ENCODE measurements at places on chromosomes 3 and 15.

DNA sequence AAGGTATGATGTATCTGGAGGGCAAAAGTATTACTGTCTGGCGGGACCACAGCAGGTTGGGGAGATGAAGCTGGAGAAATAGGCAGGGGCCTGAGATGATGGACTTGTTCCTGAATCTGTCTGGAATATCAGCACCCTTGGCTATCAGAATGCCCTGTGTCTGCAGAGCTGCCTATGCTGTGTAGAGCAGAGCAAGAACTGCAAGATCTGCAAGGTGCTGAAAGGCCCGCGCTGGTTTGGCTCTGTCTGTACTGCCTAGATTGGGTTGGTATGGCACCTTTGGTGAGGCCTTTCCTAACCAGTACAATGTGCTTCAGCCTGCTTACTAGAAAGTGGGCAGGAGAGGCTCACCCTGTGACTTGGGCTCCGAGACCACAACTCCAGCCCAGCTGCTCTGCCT is 96.8 kb downstream of the WDR76 start:
- no peak for DNase-seq

GRCh38 chr15:40246496-40247280 is 7.8 kb downstream of the PAK6 start:
- DNase-seq: no peak

- DNase-seq: no peak
These were observed 9.8 kb upstream of the RHCG start for GRCh38 chr15:89506026-89506686.

GRCh38 chr15:37040072-37040742 is 60.1 kb downstream of the MEIS2 start:
- no peak for DNase-seq

DNA sequence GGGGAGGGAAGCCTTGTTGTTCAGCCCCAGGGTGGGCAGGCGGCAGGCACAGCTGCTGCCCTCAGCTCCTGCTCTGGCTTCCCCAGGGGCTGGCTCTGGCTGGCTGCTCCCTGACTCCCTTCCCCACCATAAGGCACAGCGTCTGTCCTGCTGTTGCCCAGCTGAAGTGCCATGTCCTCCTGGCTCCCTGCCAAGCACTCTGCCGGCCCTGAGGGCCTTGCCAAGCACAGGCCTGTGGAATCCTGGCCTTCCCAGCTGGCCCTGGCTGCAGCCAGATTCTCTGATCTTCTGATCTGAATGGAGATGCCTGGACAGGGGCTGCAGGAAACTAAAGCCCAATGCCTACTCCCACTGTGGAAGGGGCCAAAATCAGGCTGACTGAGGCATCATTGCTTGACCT is 1.1 kb downstream of the IQCF6 start:
- no peak for DNase-seq

DNA sequence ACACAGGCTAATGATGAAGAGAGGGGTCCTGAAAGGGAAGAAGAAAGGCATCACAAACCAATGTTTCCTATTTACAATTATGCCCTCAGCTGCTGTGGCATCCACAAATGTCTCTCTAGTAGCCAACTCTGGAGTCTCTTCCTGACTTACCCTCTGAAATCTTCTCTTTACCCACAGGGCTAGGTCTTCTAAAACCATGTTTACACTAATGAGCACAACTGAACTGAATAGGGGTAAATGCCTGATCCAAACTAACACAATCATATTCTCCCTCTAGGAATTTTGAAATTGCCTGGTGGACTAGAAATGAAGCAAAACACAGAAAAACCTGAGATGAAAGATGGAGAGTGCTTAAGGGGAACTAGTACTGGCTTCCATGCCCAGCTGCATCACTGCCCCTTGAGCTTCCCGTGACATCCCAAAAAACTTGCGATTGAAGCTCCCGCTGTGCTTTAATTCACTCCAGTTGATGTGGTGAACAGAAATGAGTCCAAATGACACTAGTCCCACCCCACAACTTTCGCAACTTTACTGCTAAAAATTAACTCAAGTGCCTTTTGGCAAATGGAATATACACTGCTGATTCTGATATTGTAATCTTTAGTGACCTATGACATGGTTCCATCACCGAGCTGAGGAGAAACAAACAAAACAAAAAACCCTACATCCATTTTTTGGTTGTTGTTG is 32.8 kb downstream of the CFAP20DC start:
- DNase-seq: no peak

- no peak for DNase-seq
These were observed 26.1 kb downstream of the EDEM1 start for GRCh38 chr3:5213574-5213966.

DNA sequence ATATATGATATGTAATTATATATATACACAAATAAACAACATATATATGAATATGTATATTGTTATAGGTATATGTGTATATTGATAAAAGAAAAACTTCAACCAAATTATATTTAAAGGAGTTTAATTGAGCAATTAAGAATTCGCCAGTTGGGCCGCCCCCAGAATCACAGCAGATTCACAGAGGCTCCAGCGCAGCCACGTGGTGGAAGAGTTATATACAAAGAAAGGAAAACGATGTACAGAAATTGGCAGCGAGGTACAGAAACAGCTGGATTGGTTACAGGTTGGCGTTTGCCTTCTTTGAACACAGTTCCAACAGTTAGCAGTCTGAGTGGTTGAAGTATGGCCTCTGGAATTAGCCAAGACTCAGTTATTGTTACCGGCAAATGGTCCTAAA is 137.3 kb upstream of the SLC24A5 start:
- DNase-seq: no peak

- no peak for DNase-seq
These were observed 871.9 kb downstream of the GBE1 start for GRCh38 chr3:80889535-80889934.

- DNase-seq: no peak
These were observed 406.8 kb upstream of the ZNF385D start for GRCh38 chr3:22157848-22158247.

GRCh38 chr3:51354172-51354571 is 30.9 kb upstream of the MANF start:
- no peak for DNase-seq

GRCh38 chr15:77369168-77369567 is 50.7 kb downstream of the PEAK1 start:
- peak; percentile 32 for DNase-seq

DNA sequence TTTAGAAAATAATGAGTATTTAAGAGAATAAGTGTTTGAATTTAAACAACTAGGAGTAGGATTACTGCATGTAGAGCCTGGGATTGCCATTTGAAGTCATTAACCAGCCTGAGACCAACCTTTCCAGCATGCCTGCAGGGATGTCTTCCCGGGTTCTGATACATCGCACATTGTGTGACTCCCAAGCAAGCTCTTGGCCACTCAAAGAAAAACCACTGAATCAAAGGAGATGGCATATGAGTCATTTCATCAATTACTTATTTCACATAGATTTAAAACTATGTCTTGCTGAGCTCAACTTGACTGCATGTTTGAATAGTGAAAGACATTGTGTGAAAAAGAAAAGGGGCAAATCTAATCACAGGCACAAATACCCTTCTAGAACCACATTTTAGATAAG is 15.0 kb upstream of the THBS1 start:
- no peak for DNase-seq

DNA sequence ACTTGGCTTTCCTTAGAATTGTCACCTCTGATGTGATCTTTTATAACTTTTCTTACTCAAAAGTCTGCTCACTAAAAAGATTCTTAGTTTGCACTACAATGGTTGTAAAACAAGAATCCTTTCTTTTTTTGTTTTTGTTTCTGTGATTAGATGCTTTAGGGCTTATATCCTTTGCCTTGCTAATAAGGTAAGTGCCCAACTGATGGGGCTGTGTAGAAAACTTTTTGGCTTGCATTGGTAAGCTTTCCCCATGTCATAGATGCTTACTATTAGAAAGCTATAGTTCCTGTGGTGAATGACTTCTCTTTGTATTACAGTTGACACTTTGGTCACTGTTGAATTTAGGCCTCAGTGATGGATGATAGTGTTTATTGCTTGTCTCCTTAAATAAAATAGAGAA is 5.1 kb downstream of the ABHD5 start:
- DNase-seq: no peak

GRCh38 chr15:69341356-69341755 is 42.6 kb downstream of the PAQR5 start:
- DNase-seq: peak; percentile 19

DNA sequence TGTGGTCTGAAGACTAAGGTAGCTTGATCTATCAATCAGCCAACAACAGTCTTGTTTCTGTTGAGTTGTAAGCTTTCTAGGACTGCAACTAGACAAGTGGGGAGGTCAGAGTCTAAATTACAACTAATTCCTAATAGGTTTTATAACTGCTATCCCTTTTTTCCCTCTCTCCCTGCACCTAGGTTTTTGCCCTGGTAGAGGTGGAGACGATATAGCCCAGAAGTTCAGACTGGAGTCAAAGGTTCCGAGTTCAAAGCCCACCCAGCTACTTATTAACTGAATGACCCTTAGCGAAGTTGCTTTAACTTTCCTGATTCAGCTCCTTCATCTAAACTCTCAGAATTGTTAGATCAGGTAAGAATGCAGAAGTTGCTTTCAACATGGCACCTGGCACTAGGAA is 100.6 kb downstream of the IGF2BP2 start:
- no peak for DNase-seq

GRCh38 chr3:175316799-175317198 is 457.7 kb downstream of the NAALADL2 start:
- no peak for DNase-seq

GRCh38 chr3:118229196-118229595 is 805.5 kb downstream of the IGSF11 start:
- no peak for DNase-seq

GRCh38 chr3:132911741-132912415 is 126.3 kb upstream of the TMEM108 start:
- no peak for DNase-seq

GRCh38 chr15:40065166-40065565 is 26.2 kb upstream of the SRP14 start:
- no peak for DNase-seq

GRCh38 chr3:68007621-68008226 is 353.3 kb upstream of the SUCLG2 start:
- no peak for DNase-seq

- DNase-seq: no peak
These were observed 124.5 kb upstream of the TBL1XR1 start for GRCh38 chr3:177321819-177322218.

DNA sequence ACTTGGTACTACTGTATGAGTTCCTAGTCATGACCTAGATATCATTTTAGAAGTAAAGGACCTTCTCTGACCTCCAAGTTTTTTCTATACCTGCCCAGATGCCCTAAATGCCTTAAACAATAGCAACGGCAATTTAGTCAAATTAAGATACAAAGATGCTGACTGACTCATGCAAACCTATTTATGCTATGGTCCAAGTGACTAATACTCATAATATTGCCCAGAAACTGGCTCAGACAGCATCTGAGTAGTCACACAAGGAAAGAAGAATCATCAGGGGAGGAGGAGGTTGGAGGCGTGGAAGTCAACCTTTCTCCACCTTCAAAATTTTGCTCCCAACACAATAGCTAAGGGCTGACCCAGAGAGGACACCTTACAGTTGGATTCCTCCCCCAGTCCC is 6.8 kb downstream of the FYCO1 start:
- DNase-seq: peak; percentile 90

- DNase-seq: no peak
These were observed 1.5 kb upstream of the SNX22 start for GRCh38 chr15:64149893-64150578.

DNA sequence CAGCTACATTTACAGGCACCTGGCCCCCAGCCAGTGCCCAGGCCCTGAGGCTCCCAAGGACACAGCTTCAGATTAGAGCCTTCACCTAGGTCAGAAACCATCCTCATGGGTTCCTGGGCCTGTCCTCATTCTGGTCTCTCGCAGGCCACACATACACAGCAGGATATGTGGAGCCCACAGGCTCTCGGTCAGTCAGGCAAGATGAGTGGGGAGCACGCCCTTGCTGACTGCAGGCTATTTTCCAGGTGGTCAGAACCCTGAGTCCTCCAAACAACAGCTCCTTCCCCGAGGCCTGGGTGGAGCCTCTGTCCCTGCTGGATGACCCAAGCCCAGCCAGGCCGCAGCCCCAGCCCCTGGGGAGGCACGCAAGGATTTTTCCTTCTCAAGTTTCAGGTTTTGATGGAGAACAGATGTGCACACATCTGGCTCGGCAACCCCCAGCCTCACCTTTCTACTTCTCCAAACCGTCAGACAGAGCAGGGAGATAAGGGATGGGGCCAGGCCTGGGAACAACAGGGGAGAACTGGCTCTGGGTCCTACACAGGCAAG is 1.6 kb downstream of the STRA6 start:
- no peak for DNase-seq

DNA sequence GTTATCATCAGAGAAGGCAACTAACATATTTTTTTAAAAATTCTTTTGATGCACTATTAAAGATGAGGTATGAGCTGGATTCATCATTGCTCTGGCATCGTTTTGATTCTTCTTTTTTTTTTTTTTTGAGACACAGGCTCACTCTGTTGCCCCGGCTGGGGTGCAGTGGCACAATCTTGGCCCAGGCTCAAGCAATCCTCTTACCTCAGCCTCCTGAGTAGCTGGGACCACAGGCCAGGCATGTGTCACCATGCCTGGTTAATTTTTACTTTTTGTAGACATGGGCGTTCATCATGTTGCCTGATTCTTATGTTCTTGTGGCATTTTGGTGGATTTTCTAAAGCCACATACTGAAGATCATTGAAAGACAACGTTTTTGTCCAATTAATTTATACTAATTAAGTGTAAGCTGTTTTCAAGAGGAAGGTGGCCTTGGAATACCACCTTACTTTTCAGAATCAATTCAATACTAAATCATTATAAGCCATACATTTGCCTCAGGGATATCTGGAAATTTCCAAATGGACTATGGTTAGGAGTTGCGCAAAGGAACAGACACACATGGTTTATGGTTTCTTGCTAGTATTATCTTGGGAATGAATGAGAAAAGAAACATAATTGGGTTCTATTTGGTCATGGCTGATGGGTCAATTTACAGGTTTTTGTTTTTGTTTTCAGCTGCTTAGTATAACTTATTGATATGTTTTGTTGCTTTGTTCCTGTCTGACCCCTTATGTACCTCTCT is 22.8 kb downstream of the SLC28A2 start:
- DNase-seq: no peak

DNA sequence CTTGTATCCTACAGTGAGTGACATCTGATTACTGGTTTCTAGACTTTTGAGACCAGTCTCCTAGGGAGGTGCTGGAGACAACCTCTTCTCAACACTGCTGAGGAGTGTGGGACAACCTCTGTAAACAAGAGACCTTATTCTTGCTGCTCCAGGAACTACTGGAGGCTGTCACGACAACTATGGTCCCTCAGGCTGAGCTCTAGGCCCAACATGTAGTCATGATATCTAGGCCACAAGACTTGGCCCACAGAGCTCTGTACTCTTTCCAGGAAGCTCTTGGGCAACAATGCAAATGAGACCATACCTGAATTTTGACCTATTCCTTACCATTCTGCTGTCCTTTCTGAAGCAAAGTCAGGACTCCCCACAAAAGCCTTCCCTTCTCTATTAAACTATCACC is 24.3 kb upstream of the HEG1 start:
- no peak for DNase-seq

GRCh38 chr3:21330293-21330692 is 420.7 kb downstream of the ZNF385D start:
- DNase-seq: no peak

- DNase-seq: no peak
These were observed 332.0 kb upstream of the GRM7 start for GRCh38 chr3:6528951-6529350.

- no peak for DNase-seq
These were observed 40.3 kb downstream of the WDR76 start for GRCh38 chr15:43867096-43867495.

Measured in iris pigment epithelial cell (primary cell).